B cell (primary cell): ENCODE measurements at places on chromosomes 4 and X. TPM values are rescaled to one million over a fixed set of nuclear protein-coding genes. Genes with fewer than 3 reads are reported as not detected.

GRCh38 chrX:30741545-30741944, 88.3 kb downstream of the GK start:
- no peak for DNase-seq

GRCh38 chr4:123599920-123600810, 203.6 kb downstream of the SPRY1 start:
- DNase-seq: peak; percentile 83

DNA sequence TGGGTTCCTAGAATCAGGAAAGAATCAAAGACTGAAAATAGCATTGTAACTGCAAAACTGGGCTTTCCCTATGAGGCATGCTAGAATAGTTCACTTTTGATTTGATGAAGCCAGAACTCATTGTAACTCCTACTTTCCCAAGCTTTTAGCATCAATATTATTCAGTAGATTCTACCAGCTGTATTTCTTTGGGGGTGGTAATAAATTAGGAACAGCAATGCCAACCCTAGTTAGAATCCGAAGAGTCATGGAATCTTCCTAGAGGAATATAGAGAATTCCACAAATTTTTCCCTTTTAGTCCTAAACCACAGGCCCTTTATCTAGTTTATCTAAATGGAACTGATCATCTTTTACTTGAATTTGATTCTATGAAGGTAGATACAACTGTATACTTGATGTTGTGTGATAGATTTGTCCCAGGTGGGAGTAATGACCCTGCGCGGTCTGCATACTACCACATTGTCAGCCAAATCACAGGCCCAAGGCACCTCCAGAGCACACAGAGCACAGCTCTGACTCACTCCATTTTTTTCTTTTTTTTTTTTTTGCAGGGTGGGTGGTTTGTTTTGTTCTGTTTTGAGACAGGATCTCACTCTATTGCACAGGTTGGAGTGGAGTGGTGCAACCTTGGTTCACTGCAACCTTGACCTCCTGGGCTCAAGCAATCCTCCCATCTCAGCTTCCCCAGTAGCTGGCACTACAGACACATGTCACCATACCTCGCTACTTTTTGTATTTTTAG, 66.6 kb downstream of the EDNRA start:
- no peak for DNase-seq

- no peak for DNase-seq
Observed at GRCh38 chr4:32196950-32197688, 1477.0 kb downstream of the PCDH7 start.

GRCh38 chr4:158599765-158600498, 71.8 kb downstream of the C4orf46 start:
- no peak for DNase-seq

NDST4 gene
- total RNA-seq: not detected in 2 replicates
